Spinal cord (tissue), 10 donors: ENCODE measurements at places on chromosomes 2 and 18. TPM values are rescaled to one million over a fixed set of nuclear protein-coding genes. Genes with fewer than 3 reads are reported as not detected.

DNA sequence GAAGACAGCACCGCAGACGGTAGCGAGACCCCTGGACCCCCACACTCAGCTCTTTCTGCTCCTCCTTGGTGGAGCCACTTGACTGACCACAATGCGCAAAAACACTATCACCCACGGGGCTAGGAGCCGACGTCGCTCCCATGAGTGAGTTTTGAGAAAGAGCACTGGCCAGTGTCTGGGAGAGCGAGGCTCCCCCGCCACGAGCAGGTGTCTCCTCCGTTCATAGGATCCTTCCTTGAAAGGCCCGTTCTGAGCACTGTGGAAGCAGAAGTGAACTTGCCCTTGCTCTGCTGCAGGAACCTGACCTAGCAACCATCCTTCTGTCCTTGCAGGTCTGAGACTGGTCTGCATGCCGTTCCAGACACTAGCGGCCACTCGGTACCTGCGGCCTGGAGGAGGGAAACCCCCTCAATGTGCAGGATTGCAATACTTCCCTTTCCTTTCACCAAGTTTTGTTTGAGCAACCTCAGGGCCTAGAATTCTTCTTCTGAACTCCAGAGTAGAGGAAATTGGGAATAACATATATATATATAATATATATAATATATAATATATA, 12.9 kb upstream of the ZNF516 start:
- peaks cover 7% of the 10 kb centered on the region for H3K4me1 ChIP-seq
- H3K27ac ChIP-seq = no peak overlapping the region
- no peaks in the 10 kb centered on the region for H3K36me3 ChIP-seq
- no peak for DNase-seq
- H3K4me3 ChIP-seq = no peak overlapping the region

GRCh38 chr2:15779381-15780041, 160.8 kb upstream of the MYCN start:
- H3K4me3 ChIP-seq = no peak overlapping the region
- no peaks in the 10 kb centered on the region for H3K36me3 ChIP-seq
- no peak overlapping the region for H3K27ac ChIP-seq
- H3K27me3 ChIP-seq = peaks cover 2% of the 10 kb centered on the region

DNA sequence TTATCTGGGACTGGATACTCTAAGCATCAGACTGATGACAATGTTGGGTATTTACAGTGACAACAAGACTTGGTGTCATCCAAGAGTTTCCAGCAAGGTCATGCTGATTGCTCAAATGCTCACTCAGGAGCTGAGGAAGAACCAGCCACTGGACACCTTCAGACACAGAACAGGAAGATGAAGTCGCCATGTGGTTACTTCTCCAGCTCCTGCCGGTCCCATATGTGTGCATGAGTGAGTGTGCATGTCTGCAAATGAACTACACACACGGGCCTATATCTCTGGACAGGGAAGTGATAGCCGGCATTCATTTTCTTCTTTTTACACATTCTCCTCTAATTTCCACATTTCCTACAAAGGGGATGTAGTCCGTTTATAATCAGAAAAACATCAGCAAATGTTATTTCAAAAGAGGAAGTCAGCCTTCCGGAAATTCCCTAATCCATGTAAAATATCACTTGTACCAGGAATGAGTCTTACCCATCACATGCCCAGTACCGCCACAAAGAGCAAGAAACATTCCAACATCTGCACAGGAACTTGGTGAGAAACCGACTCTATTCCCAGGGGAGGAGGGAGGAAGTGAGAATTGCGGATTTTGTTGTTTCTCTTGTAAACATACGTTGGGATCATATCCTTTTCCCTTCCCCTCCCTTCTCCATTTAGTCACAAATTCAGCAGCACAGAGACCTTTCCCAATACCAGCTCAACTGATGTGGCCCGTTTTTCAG, 10.8 kb downstream of the RFX8 start:
- no peak overlapping the region for H3K4me3 ChIP-seq
- H3K27me3 ChIP-seq = no peaks in the 10 kb centered on the region
- H3K27ac ChIP-seq = no peak overlapping the region
- no peak for DNase-seq
- peaks cover 3% of the 10 kb centered on the region for H3K36me3 ChIP-seq

DNA sequence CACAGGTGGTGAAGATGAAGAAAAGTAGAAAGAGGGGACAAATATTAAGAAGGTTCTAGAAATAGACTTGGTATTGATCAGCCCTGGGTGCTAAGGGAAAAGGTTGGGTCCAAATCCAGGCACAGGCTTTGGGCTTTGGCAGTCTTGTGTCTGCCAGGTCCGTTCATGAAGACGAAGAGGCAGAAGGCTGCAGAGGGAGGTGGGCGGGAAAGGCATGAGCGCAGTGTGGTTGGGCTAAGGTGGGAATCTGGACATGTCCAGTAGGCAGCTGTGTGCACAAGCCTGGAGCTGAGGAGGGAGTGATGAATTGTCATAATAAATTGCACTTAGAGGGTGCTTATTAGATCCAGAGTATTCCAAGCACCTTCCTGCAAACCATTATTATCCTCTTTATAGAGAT, 105.7 kb upstream of the TEX51 start:
- no peaks in the 10 kb centered on the region for H3K27me3 ChIP-seq
- DNase-seq = no peak
- H3K36me3 ChIP-seq = no peaks in the 10 kb centered on the region

Gene CD302
- 9.4 TPM for polyA plus RNA-seq

DNA sequence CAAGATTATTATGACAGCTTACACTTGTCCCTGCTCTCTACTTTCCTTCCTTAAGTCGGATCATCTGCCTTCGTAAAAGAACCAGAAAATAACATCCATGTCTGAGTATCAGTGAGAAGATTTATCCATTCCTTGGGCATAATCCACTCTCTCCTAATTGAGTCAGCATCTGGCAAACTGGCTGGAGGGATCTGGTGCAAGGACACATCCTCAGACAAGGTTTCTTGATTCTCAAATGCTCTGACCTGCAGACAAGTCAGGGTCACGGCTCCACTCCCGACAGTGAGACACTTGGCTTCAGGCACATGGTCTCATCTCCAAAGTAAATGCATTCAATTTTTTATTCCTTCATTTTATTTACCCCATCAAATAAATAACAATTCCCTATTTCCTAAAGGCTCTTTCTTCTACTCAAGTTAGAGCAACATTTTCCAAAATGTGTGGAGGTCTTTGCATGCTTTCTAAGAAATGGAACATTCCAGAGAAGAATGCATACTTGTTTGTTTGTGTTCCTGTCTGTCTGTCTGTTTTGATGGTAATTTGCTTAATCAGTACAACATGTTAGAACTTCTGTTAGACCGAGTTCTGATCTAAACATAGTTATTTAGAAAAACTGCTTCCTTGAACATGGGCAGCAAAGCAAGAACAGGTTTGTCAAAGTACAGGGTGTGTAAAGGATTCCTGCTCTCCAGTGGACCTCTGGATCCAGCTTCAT, 246.9 kb downstream of the IRS1 start:
- no peaks in the 10 kb centered on the region for H3K4me1 ChIP-seq
- H3K4me3 ChIP-seq = no peak overlapping the region
- H3K27ac ChIP-seq = no peak overlapping the region
- no peaks in the 10 kb centered on the region for H3K36me3 ChIP-seq
- no peak for DNase-seq
- no peaks in the 10 kb centered on the region for H3K27me3 ChIP-seq

- H3K4me3 ChIP-seq = no peak overlapping the region
- no peak overlapping the region for H3K27ac ChIP-seq
- H3K4me1 ChIP-seq = no peaks in the 10 kb centered on the region
- H3K36me3 ChIP-seq = no peaks in the 10 kb centered on the region
- no peak for DNase-seq
- no peaks in the 10 kb centered on the region for H3K27me3 ChIP-seq
Observed at GRCh38 chr18:62343316-62343715, 18.2 kb downstream of the TNFRSF11A start.

DNA sequence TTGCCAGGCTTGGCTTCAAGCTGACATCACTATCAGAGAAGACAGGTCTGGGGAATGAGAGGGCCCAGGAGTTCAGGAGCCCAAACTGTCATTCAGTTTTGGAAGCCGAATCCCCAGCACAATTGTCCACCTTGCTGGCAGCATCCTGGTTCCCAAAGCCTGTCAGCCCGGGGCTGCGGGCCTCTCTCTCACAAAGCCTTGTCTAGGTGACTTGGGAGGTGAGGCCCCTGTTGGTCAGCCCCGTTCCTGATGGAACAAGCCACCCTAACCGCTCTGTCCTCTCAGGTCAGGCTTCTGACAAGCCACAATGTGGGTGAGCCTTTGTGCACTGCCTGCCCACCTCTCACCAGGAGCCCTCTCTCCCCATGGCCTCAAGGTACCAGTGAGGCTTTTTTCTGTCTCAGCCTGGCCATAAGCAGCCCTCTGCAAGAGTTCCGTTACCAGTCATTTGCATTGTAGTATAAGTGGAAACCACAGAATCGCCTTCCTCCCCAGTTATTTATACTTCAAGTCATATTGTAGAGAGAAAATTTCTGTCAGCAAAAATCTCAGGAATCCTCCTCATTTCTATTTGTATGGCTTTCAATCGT, 100.6 kb downstream of the MSH2 start:
- no peak overlapping the region for H3K27ac ChIP-seq
- H3K4me1 ChIP-seq = no peaks in the 10 kb centered on the region
- no peaks in the 10 kb centered on the region for H3K27me3 ChIP-seq
- no peak for DNase-seq
- H3K36me3 ChIP-seq = no peaks in the 10 kb centered on the region

GRCh38 chr2:84646514-84646913, 130.2 kb downstream of the DNAH6 start:
- no peaks in the 10 kb centered on the region for H3K36me3 ChIP-seq
- no peak for DNase-seq
- H3K27me3 ChIP-seq = no peaks in the 10 kb centered on the region
- no peaks in the 10 kb centered on the region for H3K4me1 ChIP-seq
- H3K4me3 ChIP-seq = no peak overlapping the region
- H3K27ac ChIP-seq = no peak overlapping the region

Gene ANKRD30B
- 0.81 TPM for polyA plus RNA-seq

GRCh38 chr2:47034973-47035609, 119.5 kb upstream of the MCFD2 start:
- peaks cover 42% of the 10 kb centered on the region for H3K36me3 ChIP-seq
- no peak overlapping the region for H3K4me3 ChIP-seq
- H3K27ac ChIP-seq = peak overlapping the region; percentile 85
- H3K4me1 ChIP-seq = peaks cover 56% of the 10 kb centered on the region
- DNase-seq = no peak

Gene PAIP2B
- polyA plus RNA-seq = 16.9 TPM

Gene NDC80
- polyA plus RNA-seq = 13.1 TPM

- DNase-seq = no peak
- H3K4me1 ChIP-seq = peaks cover 7% of the 10 kb centered on the region
- H3K27ac ChIP-seq = no peak overlapping the region
- no peaks in the 10 kb centered on the region for H3K27me3 ChIP-seq
Observed at GRCh38 chr2:236825989-236826510, 256.4 kb downstream of the ACKR3 start.

- H3K4me3 ChIP-seq = no peak overlapping the region
- no peak for DNase-seq
- H3K27me3 ChIP-seq = no peaks in the 10 kb centered on the region
- H3K36me3 ChIP-seq = no peaks in the 10 kb centered on the region
- H3K27ac ChIP-seq = no peak overlapping the region
Observed at GRCh38 chr18:22241921-22242361, 72.6 kb downstream of the GATA6 start.
